ENCODE measurements at places on chromosomes 3 and 15.

DNA sequence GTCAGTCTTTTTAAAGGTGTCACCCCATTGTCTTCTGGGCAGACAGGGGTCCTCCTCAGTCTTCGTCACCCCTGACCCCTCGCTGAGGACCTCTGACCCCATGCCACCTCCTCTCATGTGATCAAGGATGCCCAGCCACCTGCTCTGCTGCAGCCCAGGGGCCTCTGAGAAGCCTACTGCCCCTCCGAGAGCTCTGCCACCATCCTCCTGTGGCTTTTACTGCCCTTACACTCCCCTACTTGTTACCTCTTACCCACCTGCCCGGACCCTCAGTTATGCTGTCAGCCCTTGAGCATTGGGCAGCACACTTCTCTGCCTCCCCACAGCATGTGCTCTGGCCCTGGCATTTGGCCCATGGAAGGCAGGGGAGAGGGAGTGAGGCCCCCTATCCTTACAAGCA lies 123.2 kb downstream of the LRRK1 start:
- no peak for DNase-seq

GRCh38 chr3:45227071-45227820 lies 1.2 kb upstream of the TMEM158 start:
- no peak for DNase-seq

- peak; percentile 94 for DNase-seq
These were observed 29.2 kb downstream of the AP3B2 start for GRCh38 chr15:82680200-82681102.

- no peak for DNase-seq
These were observed 28.6 kb upstream of the CEMIP start for GRCh38 chr15:80750575-80750974.

GRCh38 chr3:71146673-71147072 lies 436.9 kb downstream of the FOXP1 start:
- no peak for DNase-seq

GRCh38 chr15:87362531-87362930 lies 894.0 kb downstream of the NTRK3 start:
- DNase-seq = no peak

DNA sequence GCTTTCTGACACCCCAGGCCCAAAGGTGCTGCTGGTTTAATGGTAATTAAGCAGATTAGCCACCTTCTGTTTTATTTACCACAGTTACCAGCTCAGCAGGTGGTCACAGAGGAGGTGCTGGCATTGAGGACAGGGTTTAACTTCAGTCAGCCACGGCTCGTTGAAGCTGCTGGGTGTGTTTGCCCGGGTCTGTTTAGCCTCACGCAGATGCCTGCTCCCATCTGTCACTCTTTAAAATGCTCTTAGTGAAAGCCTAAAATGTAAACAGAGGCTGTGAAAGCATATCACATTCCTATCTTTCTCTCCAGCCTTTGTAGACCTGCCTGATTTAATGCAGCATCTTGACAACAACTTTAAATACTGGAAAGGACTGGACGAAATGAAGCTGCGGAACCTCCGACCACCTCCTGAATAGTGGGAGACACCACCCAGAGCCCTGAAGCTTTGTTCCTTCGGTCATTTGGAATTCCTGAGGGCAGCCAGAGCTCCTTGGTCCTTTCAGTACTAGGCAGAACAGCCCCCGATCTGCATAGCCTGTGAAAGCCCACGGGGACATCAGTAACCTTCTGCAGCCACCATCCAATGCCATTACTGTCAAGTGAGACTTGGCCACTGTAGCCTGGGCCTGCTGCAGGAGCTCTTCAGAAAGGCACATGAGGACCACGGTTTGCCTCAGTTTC lies 156.0 kb downstream of the PDE8A start:
- peak; percentile 66 for DNase-seq

DNA sequence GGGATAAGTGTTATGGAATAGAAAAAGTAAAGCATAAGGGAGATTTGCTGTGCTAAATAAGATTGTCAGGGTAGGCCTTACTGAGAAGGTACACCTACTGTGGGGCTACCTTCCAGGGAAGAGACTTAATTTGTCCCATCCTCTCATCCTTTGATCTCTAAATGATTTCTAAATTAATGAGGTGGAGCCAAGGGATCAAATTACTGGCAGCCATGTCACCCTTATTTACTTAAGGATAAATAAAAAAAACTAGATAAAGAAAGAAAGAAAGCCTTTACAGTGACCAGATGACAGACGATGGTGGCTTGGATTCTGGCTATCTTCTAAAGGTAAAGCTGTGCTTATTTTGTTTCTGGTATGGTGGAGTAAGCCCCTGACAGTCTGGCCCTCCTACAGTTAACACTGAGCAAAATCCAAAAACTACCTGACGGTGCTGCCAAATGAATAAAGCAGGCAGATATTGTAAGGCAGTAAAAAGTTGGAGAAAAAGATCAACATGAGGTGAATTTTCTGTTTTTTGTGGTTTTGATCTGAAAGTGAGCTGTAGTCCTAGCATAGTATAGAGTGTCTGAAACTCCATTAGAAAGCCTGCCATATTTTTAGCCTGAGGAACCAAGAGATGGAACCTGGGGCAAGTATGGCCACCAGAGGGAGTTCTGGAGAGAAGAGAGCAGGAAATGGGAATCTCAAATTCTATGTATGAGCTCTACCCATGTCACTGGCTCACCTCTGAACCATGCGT lies 285.1 kb upstream of the MANF start:
- peak; percentile 78 for DNase-seq

DNA sequence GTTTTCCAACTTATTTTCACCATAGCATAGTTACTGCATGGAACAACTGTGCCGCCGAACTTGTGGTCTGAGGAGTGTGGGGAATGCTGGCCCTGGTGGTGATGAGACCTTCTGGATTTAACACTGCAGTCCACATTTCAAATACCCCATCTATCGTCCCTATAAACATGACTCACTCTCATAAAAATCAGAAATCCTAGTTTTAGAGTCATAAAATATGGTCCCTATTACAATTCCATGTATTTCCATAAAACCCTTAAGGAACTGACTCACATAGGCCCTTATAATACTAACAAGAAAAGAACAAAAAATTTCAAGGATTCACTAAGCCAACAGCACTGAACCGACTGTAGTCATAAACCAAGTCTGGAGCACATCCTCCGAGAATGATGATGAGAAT lies 147.2 kb downstream of the FOXP1 start:
- no peak for DNase-seq

- DNase-seq = no peak
These were observed 592 bp downstream of the PGPEP1L start for GRCh38 chr15:99006904-99007495.

Measured in stomach (tissue), 19 donors.